ENCODE measurements at places on chromosomes 1 and 21.

DNA sequence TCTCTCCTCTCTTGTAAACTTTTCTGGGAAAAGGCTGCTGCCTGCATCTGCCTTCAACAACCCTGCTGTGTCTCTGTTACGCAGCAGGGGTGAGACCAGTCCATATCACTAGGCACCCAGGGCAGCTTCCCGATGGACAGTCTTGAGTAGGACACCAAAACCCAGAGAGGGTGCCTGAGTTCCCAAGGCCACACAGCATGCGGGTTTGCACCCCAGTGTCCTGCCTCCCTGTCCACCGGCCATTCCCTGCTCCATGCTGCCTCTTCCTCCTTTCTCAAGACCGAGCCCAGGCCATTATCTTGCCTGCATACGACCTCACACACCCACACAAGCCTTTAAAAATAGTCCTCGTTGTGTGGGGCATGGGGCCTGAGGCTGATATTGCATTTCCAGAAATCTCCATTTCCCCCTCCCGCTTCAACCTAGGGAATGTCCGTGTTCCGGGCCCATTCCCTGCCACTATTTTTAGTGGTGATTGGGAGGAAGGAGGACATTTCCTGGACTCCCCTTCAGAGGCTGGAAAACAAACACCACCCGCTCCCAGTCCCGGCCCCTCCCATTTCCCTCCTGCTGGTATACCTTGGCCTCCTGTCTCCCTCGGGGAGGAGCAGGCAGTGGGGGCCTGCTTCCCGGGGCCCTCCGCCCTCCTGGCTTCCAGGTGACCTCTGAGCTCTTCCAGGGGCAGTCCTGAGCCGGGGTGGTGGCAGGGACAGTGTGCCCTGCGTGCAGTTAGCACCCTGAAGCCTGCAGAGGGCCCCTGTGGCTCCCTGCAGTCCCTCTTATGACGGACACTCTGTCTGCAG is 132.4 kb upstream of the TMEM51 start:
- DNase-seq: no peak

DNA sequence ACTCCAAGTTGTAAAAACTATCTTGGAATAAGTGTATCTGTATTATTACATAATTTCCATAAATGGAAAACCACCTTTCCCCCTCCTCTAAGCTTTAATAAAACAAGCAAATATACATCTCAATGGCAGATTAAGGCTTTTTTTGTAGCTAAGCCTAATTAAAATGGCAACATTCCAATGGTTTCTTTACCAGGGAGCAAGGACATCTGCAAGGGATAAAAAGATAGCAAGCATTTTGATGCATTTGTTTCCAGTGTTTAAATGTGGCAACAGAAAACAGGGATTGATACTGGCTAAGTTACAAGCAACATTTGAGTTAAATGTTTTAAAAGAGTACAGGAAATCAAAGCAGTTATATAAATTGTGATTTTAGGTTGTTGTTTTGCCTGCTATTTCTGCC is 1012.7 kb downstream of the ADGRL2 start:
- DNase-seq: no peak

GRCh38 chr1:44229435-44230167 is 16.3 kb downstream of the DMAP1 start:
- no peak for DNase-seq

DNA sequence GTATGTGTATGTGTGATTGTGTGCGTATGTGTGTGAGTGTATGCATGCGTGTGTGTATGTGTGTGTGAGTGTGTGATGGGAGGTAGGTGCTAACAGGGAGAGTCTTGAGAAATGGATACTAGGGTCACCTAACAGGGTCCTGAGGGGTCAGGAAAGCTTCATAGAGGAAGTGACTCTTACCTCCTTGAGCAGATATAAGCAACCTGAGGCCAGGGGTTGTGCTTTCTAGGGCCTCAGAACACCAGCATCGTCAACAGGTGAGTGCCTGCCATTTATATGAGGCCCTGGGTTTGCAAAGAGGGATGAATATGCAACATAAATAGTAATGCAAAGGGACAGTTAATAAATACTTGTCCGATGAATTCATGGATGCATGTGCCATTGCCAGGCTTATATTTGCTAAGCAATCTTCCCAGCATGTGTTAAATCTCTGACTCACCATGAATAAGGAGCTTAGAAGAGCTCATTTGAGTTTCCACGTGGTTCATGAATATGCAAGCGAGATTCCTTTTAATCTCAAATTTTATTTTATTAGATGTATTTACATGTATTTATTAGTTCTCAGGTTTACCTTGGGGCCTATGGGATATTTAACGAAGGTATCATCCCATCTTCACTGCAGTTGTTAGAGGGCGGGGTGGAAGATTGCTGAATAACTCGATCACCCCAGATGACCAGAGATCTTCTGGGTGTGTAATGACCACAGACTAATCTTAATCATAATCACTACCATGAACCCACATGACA is 438.3 kb downstream of the CAMTA1 start:
- no peak for DNase-seq

- no peak for DNase-seq
Observed at GRCh38 chr1:39157304-39157703, 47.2 kb upstream of the MACF1 start.

- DNase-seq: no peak
Observed at GRCh38 chr1:213618094-213618493, 369.7 kb upstream of the PROX1 start.

DNA sequence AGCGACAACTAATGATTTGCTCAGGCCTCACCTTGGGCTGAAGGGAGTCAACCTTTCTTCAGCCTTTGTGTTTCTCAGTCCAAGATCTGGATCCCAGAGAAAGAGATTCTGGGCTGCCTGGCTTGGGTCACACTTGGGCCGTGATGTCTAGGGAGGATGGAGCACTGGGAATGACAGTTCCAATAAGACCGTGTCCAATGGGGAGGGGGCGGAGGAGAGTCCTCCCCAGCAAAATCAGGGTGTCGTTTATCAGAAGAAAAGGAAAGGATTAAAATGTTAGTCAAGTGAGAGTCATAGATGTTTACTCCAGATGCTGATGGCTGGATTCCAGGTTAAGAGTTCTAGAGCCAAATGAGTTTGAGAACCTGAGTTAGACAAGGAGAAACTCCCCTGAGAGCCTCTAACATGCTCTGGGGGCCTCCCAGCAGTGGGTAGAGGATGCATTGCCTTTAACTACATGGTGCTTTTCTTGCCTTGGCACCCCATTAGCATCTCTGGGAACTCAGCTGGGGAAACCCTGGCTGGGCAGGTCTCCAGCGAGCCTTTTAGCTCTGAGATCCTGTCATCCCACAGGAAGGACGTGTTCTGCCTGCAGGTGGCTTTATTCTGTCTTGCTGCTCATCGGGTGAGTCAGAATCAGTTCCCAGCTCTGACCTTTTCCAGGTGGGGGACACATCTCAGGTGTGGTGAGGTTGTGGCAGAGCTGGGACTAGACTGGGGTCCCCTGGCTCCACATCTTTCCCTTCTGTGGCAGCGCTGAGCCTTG is 22.2 kb downstream of the NIPAL3 start:
- DNase-seq: no peak

GRCh38 chr1:228768355-228769000 is 33.2 kb downstream of the RHOU start:
- DNase-seq: no peak

GRCh38 chr1:8462371-8462892 is 144.5 kb downstream of the SLC45A1 start:
- no peak for DNase-seq

DNA sequence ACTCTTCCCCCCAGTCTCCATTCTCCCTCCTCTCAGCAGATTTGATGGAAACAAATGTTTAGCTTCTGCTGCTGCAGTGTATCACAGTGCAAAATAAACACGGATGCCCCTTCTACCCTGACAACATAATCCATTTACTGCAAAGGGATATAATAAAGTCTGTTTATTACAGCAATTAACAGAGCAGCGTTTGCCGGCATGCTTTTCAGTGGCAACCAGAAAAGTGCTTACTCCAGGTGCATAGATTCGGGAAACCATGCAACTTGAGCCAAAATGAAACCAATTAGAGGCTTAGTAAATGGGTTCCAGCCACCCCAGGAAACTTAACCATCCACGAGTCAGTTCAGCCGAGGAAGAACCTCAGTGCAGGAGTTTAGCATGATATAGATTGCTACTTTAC is 12.9 kb upstream of the LEMD1 start:
- DNase-seq: no peak

GRCh38 chr1:212916481-212917133 is 33.7 kb upstream of the VASH2 start:
- no peak for DNase-seq

GRCh38 chr1:32754317-32755097 is 51.9 kb upstream of the SYNC start:
- peak; percentile 63 for DNase-seq

GRCh38 chr1:246283771-246284410 is 223.2 kb downstream of the SMYD3 start:
- DNase-seq: no peak

GRCh38 chr1:92797961-92798360 is 13.1 kb upstream of the EVI5 start:
- DNase-seq: no peak

DNA sequence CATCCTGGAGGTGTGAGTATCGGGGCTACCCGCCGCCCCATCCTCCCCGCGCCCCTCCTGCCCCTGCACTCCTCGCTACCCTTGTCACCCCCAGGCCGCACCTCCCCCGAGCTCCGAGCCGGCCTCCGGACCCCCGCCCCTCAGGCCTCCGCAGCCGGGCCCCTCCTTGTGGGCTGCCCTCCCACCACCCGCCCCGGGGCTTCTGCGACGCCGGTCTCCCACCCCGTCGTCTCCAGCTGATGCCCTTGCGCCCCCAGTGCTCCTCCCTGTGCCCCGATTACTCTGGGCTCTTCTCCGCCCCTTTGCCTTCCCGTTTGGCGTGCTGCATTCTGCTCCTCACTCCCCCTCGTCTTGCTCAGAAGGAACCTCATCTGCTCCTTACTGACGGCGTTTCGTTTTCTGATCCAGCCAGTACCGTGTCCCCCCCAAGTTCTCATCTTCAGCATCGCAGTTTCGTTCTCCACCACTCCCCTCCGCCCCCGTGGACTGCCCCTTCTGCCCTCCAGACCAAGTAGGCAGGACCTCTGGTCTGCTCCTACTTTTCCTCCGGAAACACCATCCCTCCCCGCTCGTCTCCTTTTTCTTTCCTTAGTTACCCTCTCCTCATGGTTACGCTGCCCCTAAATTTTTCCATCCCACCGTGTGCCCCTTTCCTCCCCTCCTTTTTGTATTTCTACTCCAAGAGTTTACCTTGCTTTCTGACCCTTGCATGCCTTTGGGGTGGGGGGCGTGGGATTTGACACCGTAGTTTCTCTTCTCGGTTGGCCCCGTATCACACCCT is 841 bp downstream of the SNX27 start:
- no peak for DNase-seq

DNA sequence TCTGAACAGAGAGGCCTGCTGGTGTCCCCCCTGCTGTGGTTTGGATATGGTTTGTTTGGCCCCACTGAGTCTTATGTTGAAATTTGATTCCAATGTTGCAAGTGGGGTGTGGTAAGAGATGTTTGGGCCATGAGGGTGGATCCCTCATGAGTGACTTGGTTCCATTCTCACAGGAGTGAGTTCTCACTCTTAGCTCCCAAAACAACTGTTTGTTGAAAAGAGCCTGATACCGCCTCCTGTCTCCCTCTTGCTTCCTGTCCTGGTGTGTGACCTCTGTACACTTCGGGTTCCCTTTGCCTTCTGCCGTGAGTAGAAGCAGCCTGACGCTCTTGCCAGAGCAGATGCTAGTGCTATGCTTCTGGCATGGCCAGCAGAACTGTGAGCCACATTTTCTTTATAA is 60.5 kb downstream of the C21orf91 start:
- no peak for DNase-seq

DNA sequence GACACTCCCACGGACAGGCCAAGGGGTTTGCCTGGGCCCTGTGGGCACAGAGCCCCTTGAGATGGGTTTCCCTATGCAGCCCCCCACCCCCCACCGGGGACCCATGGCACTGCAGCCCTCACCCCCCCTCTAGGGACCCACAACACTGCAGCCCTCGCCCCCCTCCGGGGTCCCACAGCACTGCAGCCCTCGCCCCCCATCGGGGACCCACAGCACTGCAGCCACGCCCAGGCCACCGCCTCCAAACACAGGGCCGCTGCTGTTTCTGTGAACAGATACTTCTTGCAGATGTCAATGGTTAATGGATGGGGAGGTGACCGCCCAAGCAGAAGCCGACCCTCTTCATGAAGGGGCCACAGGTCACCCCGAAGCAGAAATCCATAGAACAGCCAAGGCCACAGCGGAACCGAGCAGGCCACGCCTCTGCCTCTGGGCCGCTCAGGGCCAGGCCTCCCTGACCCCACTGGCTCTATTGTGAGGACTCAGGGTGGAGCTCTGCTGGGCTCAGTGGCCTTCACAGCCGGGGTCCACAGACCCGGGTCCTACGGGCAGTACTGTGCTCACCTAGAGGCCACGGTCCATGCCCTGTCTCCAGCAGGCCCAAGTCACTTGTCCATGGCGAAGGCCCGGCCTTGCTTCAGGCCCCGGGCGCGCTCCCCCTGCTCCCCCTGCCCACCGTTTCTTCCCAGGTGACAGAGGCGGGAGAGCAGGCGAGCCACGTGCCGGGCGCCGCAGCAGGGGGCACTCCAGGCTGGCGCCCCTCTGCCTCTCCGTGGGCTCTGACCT is 4.1 kb upstream of the POFUT2 start:
- no peak for DNase-seq

- DNase-seq: no peak
Observed at GRCh38 chr1:45097944-45098343, 85.9 kb downstream of the UROD start.

GRCh38 chr21:28522014-28522799 is 470.5 kb downstream of the LTN1 start:
- no peak for DNase-seq

- peak; percentile 52 for DNase-seq
Observed at GRCh38 chr1:204424621-204425020, 13.0 kb upstream of the PPP1R15B start.

GRCh38 chr1:47468709-47469389 is 31.0 kb downstream of the FOXD2 start:
- no peak for DNase-seq

DNA sequence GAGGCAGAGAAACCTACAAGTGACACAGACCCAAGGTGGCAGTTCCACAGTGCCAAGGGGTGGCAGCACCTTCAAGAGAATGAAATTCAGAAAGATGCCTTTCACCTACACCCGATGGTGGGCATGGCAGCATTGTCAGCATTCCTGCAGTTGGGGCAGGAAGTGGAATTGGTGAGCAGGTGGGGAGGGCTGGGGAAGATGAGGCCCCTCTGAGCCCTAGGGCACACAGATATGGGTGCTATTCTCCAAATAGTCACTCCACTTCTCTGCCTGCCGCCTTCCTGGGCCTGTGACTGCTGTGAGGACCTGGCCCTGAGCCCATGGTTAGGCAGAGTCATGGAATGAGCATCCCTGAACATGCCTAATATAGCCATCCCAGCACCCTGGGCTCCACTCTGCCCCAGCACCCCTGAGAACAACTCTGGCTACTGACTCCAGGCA is 8.3 kb downstream of the SHISA4 start:
- peak; percentile 94 for DNase-seq
